ENCODE measurements at places on chromosomes 4 and X. TPM values are rescaled to one million over a fixed set of nuclear protein-coding genes. Genes with fewer than 3 reads are reported as not detected.

DNA sequence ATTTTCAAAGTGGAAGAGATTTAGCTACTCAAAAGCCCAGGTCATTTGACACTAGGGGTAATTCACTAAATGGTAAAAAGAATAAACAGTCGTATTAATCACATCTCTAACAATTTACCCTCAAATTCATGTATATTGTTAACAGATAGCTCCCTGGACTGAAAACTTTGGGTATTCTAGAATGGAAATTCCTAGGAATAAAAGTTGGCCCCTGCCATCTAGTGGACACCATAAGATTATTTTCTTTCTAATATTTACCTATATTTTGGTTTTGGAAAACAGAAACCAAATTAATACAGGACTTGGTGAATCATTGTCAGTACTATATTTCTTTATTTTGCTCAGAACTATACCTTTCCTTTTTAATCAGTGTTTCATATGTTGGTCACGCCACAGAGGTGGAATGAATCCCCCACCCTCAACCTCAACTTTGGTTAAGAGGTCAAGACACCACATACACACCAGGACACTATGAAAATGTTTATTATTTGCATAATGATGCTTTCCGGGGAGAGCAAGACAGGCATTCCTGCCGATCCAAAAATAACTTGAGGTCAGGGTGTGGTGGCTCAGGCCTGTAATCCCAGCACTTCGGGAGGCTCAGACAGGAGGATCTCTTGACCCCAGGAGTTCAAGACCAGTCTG is 96.2 kb upstream of the APOOL start:
- peak; percentile 0 for DNase-seq

DNA sequence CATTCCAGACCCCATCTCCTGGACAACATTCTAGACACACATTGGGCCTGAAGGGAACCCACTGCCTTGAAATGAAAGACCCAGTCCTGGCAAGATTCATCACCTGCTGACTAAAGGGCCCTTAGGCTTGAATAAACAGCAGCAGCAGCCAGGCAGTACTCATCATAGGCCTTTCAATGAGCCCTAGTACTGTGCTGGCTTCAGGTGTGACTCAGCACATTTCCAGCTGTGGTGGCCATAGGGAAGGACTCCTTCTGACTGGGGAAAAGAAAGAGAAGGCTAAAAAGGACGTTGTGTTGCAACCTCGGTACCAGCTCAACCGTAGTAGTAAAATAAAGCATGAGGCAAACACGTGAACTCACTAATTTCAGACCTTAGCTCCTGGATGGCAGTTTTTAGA is 344.0 kb downstream of the ACTRT1 start:
- DNase-seq, result no peak

DNA sequence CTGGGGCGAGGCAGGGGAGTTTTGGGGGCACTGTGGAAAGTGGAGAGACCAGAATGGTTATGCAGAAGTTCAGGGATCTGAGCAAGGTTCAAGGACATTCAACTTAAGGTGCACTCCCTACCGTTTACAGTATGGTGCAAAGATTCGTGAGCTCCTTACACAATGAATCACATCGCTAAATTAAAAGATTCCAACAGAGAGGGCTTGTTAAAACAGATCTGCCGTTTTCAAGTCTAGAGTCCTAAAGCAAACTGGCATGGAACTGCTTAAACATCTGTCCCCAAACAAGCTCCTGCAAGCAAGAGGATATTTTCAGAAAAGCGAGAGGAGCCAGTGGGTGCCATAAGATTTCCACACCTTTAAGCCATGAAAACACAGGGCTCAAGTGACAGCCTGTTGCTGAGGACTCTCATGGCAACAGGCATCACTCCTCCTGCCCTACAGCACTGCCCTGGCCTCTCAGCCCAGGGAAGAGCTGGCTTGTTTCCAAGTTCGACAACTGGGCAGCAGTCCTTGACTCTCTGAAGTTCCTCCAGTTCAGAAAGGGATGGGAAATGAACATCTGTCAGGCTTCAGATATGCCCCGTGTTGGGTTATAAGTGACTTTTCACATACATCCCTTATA is 10.0 kb downstream of the FAM184B start:
- no peak for DNase-seq

GRCh38 chr4:163613383-163613782 is 118.9 kb downstream of the TMA16 start:
- DNase-seq, result no peak

GAGE1 gene
- not detected for total RNA-seq

GRCh38 chrX:48490661-48491060 is 14.7 kb downstream of the FTSJ1 start:
- no peak for DNase-seq

GRCh38 chr4:112083587-112084347 is 61.5 kb upstream of the FAM241A start:
- peak; percentile 81 for DNase-seq

DNA sequence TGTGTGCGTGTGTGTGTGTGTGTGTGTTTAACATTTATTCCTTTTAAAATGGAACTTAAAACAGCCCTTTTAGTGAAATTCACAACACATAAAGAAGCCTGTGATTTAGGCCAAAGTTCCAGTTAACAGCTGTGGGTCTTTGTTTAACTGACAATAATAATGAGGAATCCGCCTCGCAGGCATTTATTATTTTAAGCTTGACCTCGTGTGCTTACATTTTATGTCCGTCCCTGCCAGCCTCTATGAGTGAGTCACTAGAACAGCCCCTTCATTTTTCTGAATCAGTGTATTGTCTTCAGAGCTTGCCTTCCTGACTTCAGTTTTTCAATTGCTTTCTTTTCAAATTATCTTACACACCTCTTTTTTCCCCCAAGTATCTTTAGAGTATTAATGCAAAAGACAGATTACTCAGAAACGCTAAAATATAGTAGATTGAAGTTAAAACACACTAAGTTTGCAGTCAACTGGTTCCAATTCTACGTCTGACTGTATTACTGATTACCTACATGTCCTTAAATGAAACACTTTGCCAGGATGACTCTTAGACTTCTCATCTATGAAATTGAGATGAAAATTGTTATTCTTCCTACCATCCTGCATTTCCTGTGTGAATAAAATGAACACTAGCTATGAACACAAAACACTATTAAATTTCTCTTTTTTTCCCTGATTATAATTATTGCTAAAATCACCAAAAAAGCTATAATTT is 319.6 kb upstream of the HS3ST1 start:
- peak; percentile 3 for DNase-seq

NSG1 gene
- total RNA-seq, result not detected

DNA sequence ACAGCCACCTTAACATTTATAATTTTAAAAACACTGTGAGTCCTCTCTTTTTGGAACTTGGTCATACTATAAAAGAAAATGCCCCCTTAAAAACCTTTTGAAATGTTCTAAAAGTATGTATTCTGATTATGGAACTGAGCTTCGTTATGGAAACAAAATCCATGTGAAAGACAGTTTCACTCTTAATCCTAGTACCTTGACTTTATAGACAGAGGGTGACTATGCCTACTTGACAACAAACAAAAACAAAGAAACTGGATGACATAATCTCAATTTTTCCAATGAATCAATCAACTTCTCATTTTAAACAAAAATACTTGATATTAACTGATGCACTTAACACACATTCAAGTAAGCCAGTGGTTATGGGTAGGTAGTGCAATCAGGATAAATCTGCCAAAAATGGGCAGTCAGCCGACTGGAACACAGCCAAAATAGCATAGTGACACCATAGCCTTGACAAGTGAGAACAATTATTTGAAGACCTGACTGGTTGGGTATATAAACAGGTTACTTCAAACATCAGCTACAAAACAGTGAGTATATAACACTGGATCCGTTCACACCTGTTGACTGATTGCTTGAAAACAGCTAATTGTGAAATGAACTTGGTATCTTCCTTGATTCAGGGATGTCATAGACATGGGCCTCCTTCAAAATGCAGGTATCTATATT is 265.5 kb downstream of the PPP3CA start:
- no peak for DNase-seq

- no peak for DNase-seq
Measured at GRCh38 chr4:165476214-165477098, 97.6 kb downstream of the CPE start.

DNA sequence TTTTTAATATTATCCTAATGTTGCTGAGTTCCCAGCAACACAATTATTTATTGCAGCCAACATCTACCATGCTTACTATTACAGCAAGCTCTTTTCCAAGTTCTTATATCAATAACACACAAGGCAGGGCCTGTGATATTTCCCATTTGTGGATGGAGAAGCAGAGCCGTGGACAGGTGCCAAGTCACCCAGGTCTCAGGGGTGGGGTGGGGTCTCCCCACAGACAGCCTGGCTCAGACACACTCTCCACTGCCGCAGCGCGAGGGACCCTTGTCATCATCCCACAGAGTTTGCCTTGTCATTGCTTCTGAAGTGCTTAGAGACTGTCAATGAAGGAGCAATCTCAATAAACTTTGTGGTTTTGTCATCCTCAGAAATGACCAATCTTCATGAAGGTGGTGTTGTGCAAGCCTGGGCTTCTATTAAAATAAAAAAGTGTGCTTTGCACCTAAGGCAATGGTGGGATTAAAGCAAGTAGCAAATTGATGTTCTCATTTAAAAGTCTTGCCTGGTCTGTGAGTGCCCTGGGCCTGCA is 76.1 kb downstream of the SORBS2 start:
- no peak for DNase-seq

All from SJSA1 (cell line).